ENCODE measurements at places on chromosomes 2 and 18.
A peak's percentile ranks its signal among the peaks of the same experiment; 100 is the strongest.

- no peak for DNase-seq
Observed at GRCh38 chr2:96159084-96159830, 14.0 kb upstream of the DUSP2 start.

DNA sequence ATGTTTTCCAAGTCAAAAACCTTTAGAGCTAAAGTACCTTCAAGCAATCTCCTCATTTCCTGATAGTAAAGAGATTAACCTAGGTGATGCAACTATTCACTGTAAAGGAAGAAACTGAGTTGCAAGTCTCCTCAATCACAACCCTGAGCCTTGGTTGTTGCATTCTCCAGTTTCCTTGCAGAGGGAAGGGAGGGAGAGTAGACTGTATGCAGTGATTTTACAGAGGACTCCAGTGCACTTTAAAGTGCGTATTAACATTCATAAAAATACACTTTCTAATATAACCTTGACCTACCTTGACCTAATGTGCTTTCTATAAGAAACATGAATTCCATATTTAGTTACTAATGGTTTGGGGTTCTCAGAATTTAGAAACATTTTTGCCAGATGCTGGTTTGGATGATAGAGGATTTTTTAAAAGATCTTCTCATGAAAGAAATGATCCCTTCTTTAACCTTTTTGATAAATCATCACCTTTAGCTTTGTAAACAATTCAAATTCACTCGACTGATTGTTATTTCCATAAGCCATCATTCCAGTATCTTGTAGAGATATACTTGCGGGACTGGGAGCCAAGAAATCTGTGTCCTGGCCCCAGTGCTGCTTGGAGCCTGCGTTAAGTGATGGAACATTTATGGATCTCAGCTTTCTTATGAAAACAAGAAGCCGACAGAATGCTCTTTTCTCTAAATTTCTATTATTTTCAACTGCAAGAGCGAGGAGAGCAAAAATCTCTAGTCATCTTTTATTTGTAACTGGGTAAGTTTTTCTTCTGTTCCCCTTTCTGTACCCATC lies 228.3 kb downstream of the ZNF521 start:
- no peak for DNase-seq

GRCh38 chr2:235051436-235052260 lies 99.8 kb downstream of the SH3BP4 start:
- DNase-seq: no peak

- DNase-seq: peak; percentile 55
Observed at GRCh38 chr2:195984923-195985726, 83.5 kb downstream of the DNAH7 start.

DNA sequence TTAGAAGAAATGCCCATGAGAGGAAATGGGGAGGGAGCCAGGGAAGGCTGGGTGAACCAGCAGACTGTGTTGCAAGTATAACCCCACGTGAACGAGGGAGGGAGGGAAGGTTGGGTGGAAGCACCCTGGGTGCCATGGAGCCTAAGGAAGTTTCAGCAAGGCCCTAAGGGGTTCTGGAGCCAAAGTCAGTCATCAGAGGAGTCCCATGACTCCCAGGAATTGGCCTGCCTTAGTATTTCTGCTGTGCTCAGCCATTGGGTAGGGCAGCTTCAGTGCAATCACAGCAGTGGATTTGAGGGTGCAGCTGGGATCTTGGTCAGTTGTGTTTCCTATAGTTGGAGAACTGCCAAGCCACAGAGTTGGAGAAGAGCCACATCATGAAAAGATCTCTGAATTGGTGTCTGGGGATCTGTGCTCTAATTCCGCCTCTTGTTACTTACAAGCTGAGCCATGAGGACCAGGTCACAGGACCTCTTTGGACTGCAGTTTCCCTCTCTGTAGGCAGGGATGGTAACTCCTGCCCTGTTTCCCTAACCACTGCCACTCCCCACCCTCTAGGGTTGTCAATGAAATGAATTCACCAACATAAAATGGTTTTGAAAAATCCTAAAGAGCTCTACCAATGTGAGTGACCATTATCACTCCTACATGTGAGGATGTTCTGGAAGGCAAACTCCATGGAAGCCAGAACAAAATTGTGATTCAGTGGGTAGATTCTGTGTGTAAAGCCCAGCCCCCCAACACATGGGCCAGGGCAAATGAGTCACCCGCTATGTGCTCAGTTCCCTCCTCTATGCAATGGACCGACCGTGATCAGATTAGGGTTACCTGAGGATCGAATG lies 108.9 kb downstream of the CLIP4 start:
- peak; percentile 12 for DNase-seq

DNA sequence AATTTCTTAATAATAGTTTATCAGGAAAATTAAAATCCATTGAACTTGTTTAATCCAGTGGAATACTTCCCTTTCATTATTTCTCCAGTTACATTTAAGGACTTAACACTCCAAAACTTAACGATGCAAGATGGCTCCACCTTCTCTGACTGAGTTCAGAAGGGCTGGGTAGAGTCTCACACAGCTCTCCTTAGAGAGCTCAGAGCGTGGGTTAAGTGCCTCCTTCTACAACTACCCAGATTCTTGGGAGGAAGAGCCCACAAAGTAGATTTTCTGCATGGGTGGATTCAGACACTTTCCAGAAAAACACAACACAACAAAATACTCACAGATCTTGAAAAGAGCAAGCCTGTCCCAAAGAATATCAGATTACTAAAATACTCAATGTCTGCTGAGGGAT lies 130.6 kb downstream of the THADA start:
- DNase-seq: no peak

- no peak for DNase-seq
Observed at GRCh38 chr2:98480598-98480997, 35.9 kb downstream of the INPP4A start.

DNA sequence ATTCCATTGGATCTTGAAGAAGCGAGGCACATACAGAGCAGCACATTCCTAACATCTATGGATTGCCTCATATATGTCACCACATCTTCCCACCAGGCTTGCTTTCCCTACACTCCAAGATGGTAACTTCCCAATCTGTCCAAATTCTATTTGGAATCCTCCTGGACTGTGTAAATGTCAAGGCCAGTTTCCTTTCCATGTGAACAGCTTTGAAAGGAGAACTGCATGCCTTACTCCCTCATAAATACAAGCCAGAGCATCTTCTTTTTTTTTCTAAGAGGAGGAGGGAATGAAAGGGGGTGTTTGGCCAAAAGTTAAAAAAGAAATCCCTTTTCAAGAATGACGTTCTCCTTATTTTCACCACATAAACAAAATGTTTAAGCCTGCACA lies 103.8 kb upstream of the OSR1 start:
- no peak for DNase-seq

DNA sequence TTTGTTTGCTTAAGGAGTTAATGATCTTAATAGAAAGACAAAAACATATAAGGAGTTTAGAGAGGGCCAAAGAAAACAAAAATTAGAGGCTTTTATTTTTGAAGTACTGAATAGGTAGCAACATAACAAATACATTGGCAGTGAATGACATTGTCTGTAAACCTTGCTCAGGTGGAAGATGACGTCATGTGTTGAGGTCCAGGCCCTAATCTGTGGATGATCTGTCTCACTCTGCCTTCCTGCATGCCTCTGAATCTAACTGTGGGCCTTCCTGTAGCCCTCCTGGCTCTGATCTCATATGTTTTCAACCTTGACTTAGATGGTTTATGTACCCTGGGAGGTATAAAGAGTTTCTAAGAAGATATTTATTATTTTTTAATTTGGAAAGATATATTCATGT lies 58.1 kb upstream of the DYNAP start:
- DNase-seq: peak; percentile 22

DNA sequence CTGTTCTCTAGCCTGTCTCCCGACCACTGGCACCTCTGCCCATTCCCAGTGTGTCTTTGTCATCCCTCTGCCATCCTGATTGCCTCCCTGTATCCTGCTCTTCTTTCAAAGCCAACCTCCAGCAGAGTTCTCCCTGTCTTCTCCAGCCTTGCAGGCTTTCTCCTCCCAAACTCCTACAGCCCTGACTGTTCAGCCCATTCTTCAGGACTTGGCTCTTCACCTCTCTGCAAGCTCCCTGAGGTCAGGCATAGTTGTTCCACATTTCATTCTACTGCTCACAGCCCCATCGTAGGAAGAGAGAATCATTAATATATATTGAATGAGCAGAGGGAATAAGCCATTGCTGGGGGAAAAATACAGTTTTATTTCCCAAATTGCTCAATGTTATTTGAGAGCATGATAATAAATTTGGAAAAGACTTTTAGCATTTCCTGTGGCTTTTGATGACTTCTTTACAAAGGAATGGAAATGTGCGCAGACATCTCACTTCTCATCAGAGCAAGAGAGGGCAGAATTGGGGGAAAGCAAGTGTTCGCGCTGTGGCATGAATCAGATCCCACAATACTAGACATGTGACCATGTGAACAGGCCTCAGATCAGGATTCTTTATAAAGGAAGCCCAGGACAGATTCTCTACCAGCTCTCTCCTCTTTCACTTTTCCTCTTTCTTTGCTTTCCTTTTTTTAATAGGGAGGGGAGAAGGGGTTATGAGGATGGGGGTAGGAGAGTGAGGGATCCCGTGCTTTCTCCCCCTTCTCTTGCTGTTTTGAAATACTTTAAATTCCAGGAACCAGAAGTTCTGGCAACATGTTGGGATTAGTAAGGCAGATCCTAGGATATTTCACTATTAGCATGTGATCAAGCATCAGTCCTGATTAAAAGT lies 37.4 kb downstream of the EPAS1 start:
- peak; percentile 76 for DNase-seq

GRCh38 chr2:68588589-68588988 lies 54.8 kb upstream of the PROKR1 start:
- DNase-seq: peak; percentile 29

GRCh38 chr18:8063733-8064132 lies 496.6 kb downstream of the PTPRM start:
- no peak for DNase-seq

DNA sequence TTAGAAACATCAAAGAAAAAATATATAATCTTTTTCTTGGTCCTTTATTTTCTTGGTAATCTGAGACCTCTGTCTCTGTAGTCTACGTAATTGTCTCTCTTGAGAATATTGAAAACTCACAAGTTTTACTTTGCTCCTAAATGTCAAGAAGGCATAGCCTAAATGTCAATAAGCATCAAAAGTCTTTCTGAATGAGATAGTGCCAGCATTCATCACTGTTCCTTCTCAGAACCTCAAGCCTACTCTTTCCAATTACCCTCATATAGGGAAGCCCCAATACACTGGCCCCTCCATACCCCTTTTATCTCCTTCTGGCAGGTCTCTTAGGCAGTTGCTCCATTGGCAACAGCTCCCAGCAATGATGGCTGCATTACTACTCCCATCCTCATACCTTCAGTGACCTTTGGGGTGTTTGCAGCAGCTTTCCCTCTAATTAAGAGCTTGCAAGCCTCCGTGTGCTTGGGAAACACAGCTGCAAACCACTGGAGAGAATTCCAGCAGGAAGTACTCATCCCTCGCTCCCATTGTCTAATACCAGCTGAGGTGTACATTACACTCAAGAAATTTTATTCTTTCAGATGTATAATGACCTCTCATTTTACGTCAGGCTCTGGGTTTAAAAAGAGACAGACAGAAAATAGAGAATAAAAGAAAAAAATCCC lies 95.8 kb downstream of the KYNU start:
- DNase-seq: no peak

DNA sequence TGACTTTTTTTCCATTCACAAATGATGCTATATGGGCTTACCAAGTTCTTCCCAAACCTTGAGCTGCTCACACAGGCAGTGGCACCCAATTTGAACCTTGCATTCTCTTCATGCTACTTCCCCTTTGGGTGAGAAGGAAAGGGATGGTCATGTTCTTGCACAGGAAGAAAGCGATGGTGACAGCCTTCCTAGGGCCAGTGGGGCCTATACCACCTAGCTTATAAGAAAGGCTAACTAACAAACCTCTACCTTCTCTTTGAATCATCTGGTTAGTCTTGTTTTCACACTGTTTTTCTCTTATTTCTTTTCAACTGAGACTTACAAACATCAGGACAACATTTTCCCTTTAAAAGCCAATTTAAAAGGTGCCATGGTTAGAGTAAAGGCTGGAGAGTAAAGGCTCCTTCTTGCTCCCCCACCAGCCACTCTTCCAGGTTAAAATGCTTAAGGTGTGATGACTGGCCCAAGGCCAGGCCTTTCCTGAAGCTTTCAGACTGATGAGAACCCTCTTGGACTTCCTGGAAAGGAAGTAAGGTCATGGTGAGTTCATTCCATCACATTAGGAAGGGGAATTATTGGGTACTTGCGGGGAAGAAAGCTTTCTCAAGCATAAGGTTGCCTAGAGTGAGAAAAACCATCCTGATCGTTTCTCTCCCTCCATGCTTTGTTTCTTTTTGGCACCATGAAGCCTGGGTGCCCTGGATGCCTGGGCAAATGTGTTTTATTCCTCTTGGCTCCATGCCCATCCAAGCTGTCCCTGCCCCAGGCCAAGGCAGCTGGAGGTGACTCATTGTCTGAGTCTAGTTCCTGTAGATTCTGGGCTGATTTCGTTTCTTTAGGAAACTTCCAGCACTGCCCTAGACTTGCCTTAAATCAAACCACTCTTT lies 41.4 kb upstream of the ITGB6 start:
- DNase-seq: peak; percentile 93

DNA sequence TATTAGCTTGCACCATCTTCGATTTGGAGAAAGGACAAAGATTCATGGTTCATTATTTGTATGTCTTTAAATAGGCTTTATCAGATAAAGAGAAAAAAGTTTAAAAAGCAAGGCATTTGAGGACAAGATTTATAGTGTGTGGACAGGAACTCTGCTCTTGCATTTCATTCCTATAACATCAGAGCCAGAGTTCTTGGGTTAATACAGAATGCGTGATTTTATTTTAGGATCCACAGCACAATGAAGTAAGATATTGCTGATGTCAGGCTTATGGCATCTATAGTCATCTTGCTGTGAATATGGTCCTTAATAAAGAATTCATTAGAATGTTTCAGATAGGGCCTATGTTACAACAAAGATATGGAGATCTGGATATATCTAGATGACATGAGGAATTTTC lies 19.7 kb downstream of the RASGRP3 start:
- no peak for DNase-seq

GRCh38 chr2:238321467-238321866 lies 1.1 kb downstream of the TRAF3IP1 start:
- DNase-seq: no peak

DNA sequence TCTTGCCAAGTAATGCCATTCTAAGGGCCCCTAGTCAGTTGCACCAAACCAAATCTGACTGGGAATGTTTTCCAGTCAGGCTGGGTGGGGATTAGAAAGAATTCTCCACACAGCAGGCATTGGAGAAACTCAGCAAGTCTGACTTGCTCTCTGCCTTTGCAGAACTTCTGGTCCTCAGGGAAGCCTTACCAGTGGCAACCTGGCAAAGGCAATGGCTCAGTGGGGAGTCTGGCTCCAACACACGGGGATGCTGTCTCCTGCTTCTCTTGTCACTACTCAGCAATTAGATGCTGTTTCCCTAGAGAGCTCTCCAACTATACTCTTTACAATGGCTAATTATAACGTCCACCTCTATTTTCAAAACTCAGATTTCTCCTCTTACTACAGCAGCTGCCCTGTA lies 810.7 kb downstream of the LRRTM4 start:
- DNase-seq: no peak
